ENCODE measurements at places on chromosomes 2 and 18.
A peak's percentile ranks its signal among the peaks of the same experiment; 100 is the strongest.

DNA sequence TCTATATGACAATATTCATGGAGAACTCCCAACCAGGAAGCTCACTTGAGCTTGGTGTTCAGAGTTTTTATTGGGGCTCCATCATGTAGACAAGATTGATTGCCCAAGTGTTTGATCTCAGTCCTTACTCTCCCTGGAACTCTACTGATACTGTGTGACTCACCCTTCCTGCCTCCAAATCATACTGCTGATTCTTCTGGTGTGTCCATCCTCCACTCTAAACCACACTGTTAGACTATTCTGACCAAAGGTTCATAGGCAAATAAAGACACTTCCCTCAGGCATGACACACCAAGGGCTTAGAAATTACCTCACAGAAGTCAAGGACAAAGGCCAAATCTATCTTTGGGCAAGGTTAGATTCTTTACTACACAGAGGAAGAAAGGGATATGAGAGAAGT, 107.9 kb upstream of the CDH20 start:
- DNase-seq, result no peak

GRCh38 chr2:241190291-241190981, 2.0 kb downstream of the ANO7 start:
- no peak for DNase-seq

DNA sequence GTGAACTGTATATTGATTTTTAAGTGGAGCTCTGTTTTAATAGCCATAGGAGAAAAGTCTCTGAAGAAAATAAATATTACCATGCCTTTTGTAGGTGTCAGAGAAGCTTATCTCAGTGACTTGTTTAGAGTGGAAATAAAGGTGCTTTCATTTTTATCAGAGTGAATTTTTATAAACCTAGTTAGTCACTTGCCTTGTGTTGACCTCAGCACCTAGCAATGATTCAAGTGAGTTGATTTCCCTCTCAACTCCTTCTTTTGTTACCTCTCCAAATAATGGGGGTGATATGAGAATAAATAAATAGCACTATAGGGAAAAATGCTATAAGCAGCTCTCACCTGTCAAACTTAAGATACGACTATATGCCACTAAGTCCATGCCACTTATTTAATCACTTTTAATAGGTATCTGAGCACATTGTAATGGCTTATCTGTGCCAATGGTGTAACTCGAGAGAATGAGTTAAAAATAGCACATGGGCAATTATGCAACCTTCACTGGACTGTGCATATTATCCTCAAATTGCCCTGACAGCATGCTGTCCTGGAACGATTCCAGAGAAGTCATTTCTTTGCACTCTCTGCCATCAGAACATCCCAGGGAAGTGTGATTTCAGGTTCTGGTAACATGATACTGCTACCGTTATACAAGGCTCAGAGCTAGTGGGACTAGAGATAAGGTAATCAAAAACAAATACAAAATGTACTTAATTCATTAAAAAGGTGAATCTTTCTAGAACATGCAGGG, 290.8 kb downstream of the CCDC85A start:
- DNase-seq, result no peak

DNA sequence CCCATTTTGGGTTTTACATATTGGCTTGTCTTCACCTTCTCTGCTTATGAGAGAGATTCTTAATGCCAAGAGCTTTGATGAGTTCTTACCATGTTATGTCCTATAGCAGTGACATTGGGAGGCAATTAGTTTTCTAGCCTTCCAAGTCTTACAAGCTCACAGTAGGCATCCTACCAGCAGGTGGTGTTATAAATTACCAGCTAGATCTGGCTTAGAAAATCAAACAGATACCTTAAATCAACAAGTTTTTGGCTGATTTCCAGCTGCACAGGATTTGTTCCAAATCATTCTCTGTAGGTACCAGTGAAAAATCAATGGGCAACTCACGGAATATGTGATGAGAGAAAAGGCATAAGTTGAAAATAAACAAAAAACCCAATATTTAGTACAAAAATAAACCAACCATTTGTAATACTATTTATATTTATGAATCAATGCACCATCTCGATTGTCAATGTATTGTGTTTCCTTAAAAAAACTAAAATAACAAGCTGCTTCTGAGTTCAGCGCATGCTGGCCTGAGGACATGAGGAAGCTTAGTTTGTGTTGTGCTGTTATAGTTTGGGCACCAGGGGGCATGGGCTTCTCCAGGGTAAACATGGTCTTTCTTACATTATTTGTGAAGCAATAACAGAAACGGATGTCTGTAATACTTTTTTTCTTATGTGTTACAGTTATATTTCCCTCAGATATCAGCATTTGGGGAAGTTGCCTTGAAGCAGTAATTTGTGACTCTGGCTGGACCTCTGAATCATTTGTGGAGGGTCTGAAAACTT, 34.1 kb upstream of the NXPH2 start:
- DNase-seq, result no peak

DNA sequence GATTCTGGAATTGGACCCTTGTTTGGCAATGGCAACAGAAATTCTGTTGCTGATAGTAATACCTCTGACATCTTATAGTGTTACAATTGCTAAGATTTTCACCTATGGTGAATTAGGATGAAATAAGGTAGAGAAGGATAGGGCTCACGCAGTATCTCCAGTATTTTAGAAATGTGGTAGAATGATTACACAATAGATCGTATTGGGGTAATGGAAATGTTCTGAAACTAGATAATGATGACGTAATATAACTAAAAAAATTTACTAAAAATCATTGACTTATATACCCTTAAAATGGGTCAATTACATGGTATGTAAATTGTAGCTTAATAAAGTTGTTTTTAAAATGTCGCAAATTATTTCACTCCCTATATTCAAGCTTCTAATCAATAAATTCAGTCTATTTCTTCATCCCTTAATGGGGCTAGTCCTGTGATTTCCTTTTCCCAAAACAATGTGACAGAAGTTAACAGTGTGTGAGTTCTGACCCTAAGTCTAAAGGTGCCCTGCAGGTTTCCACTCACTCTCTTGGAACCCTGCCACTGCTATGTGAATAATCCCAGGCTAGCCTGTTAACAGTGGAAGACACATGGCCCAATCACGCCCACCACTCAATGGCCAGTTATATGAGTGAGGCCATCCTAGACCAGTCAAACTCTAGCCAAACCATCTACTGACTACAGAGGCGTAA, 31.2 kb downstream of the USP37 start:
- DNase-seq, result no peak

DNA sequence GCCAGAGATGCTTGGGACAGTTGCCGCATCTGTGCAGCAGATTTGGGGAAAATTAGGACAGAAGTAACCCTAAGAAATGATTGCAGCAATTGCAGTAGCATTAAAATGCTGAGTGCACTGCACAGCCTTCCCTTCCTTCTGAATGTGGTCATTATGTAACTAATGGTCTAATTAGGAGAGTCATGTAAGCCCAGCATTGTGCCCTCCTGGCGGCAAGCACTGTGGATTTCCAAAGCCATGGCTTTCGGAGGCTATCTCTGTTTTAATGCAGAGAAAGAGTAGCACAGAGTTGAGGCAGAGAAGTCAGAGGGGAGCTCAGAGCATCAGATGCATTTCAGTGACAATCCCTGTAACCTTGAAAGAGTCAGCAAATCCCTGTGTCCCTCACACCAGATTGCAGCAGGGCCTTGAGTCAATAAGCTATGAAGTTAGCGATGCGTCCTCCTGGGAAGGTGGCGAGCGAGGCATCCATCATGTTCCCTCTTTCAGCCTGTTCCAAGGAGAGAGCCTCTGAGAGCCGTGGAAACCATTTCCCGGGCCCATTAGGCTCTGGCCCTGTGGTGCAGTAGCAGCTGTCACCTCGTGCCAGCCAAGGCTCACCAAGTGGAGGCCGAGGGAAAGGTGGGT, 307.2 kb downstream of the FBXO15 start:
- DNase-seq, result no peak

DNA sequence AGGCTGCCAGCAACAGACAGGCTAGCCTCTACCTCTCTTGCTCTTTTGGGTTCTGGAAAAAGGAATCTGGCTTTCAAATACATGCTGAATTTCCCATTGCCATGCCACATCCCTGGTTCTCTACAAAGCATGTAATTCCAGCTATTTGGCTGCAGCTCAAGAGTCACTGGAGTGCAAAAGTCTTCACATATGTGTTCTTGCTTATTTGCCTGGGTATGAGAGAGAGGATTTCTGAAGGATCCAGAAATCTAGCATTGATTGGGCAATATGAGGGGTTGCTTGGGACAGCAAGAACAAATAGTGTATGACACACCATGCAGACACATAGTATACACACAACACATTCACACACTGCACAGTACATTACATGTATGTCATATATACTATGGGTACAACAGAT, 30.7 kb upstream of the LGALSL start:
- no peak for DNase-seq

- DNase-seq, result no peak
Measured at GRCh38 chr2:208496129-208496528, 89.5 kb downstream of the PTH2R start.

DNA sequence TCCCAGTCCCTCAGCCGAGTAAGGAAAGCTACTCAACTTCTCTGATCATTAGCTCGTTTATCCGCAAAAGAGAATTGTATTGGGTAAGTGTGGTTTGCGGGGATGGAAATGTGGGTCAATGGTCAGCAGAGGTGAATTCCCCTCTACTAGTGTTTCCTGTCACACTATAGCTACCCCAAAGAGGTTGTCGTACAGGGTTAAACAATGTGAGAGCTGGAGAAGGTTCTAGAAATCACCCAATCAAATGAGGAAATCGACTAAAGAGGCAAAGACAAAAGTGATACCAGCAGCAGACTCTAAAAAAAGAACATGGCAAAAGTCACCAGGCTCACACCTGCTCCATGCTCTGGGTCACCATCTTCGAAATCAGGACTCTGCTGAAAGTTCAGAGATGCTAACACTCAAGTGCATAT, 144.7 kb upstream of the ITGA4 start:
- no peak for DNase-seq

- DNase-seq, result no peak
Measured at GRCh38 chr2:42321452-42322064, 39.5 kb downstream of the COX7A2L start.

- DNase-seq, result no peak
Measured at GRCh38 chr2:152730591-152731333, 12.3 kb downstream of the ARL6IP6 start.

GRCh38 chr2:33411765-33412164, 64.7 kb upstream of the RASGRP3 start:
- peak; percentile 94 for DNase-seq

DNA sequence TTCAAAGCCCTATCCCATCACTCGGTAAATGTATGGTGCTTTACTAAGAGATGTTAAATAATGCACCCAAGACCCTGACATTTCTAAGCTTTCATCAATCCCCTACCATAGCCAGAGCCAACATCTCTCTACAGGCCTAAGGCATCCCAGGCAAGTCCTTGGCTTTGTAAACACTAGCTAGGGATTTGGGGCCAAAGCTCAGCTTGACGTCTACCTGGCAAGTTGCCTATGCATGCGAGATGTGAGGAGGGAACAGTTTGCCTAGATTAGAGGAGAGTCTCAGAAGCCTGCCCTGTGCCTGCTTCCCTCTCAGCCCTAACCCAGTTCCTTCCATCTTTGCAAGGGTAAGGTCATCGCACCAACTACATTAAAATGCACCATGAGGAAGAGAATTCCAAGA, 221.5 kb upstream of the NCKAP5 start:
- DNase-seq, result no peak

DNA sequence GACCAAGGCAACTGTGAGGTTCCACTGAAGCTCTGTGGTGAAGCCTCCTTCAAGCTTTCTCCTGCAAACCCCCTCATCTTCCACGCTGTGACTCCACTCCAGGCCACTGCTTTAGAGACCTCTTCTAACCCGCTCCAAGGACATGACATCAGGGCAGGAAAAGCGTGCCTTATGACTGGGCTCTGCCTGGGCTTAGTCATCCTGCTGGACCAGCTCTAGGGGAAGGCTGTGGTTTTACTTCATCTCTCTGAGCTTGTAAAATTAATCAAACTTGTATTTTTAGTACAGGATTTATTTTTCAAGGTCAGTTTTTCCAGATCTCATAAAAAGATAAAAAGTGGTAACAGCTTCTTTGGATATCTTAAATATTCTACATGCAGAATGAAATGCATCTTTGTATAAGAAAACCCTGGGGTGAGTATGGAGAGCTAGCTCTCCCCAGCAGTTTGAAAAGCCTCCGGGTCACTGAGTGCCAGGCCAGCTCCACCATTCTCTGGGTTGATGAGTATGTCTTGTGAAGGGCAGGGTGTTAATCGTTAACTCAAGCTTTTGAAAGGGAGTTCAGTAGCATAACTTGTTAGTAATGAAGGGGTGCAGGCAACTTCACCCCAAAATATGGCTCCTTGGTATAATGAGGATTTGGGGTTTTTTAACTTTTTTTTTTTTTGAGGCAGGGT, 33.1 kb upstream of the YPEL5 start:
- peak; percentile 41 for DNase-seq

DNA sequence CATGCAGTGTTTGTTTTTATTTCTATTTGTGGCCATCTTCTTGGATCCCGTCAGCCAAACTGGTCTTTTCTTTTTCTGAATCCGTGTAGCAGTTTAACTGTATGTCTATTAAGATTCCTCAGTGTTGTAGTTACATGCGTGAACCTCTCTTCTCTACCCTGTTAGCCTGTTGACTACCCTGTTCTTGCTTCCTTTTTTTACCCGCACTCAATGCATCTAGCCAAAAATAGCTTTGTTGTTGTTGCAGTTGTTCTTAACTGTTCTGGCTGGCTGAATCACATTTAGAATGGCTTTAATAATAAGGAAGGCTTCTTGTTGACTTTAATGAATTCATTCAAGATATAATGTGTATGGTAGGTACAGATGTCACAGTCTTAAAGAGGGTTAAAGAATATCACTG, 137.1 kb downstream of the LCLAT1 start:
- DNase-seq, result no peak

GRCh38 chr2:3587432-3587831, 7.5 kb upstream of the COLEC11 start:
- no peak for DNase-seq

- no peak for DNase-seq
Measured at GRCh38 chr18:50410008-50410407, 35.2 kb downstream of the SKA1 start.

DNA sequence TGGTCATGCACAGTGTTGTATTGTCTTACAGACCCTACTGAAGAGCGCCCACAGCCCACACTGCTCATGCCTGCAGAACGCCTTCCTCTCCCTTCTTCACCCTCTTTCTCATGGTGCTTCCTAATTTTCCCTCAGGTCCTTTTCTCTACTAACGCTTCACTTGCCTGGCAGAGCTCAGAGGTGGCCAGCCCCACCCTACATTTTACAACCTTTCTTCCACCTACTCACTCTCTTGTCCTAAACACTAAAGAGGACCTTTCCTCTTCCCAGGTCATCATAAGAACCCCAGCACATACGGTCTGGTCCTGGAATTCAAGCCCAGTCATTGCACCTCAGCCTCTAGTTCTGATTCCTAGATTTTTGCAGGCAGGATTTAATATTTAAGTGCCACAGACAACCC, 11.7 kb upstream of the LGALSL start:
- DNase-seq, result no peak

DNA sequence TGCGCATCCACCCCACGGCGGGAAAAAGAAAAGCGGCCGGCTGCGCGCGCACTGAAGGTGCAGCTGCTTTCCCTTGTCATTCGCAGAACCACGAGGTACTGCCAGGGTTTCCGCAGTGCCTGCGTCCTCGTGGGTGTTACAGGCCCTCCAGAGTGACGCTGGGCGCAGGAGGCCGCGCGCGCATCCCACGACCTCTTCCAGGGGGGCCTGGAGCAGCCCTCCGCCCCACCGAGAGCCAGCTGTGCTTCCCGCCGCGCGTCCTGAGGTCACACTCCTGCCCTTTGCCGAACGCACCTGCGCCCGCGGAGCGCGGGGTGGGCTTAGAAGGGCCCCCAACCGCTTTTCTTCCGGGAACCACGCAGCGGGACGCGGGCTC, 378 bp upstream of the IAH1 start:
- no peak for DNase-seq
